ENCODE measurements at places on chromosomes 13 and 19.

GRCh38 chr13:94270556-94270955 lies 208.9 kb downstream of the DCT start:
- no peak for DNase-seq

GRCh38 chr19:34213283-34213682 lies 41.0 kb downstream of the LSM14A start:
- DNase-seq, result no peak

GRCh38 chr13:40113643-40114304 lies 458.3 kb downstream of the COG6 start:
- no peak for DNase-seq

DNA sequence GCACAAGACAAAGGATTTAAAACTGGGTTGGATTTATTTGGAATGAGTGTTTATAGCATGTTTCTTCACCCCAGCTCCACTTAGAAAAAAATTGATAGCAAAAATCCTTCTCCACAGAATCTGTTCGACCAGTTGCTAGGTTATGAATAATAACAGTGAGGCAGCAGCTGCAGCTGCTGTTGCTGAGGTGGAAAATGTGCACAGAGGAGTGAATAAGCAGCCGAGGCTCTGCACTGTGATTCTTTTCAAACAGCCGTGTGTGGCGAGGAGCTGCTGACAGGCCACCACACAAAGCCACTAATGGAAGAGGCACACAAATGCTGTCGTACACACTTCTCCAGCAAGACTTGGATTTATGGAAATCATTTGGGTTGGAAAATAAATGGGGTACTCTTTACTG lies 6.4 kb upstream of the RASL11A start:
- peak; percentile 54 for DNase-seq

DNA sequence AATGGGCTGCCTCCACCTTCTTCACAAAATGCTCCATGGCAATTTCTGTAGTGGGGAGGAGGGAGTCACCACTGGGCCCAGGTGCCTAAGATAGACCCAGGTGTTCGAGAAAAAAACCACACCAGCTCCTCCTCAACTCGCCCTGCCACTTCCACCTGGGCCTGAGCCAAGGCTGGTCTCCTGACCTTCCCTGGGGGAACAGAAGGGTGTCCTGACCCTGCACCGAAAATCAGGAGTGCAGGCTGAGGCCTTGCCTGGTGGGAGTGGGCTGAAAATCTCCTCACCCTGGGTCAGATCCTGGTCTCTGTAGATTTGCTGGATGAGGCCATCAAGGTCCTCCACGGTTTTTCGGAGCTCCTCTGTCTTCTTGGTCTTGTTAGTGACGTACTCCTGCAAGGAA lies 17.6 kb upstream of the AKAP8 start:
- no peak for DNase-seq

- DNase-seq, result peak; percentile 98
Observed at GRCh38 chr13:20714563-20715329, 11.2 kb downstream of the IL17D start.

DNA sequence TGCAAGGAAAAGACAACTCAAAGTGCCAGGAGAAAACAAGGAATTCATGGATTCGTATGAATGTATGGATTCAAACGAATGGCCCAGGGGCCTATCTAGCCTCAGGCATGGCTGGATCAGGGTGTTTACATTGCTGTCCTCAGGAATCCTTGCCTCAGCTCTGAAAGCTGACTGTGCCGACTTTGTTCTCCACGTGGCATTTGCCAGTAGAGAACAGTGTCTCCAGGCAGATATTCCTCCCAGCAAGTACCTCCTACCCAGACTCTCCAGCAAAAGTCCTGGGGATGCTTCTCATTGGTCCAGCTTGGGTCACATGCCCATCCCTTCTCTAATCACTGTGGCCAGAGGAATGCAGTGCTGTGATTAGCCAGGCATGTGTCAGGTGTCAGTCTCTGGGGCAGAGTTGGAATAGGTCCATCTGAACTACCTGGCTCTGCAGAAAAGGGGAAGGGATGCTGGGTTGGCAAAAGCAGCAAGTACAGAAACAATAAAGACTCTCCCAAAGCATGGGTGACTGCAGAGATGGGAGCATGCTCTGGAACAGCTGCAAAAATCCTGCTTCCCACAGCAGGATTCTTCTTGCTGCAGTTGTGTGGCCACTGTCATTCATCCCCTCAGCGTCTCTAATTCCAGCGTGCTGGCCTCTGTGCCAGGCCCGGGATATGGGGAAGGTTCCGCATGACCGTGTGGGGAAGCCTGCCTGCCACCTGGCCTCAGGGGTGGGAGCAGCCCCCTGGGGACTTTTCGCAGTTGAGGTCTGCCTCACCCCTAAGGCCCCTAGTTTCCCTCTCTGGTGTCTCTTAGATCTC lies 30.0 kb downstream of the CCNE1 start:
- DNase-seq, result no peak

DNA sequence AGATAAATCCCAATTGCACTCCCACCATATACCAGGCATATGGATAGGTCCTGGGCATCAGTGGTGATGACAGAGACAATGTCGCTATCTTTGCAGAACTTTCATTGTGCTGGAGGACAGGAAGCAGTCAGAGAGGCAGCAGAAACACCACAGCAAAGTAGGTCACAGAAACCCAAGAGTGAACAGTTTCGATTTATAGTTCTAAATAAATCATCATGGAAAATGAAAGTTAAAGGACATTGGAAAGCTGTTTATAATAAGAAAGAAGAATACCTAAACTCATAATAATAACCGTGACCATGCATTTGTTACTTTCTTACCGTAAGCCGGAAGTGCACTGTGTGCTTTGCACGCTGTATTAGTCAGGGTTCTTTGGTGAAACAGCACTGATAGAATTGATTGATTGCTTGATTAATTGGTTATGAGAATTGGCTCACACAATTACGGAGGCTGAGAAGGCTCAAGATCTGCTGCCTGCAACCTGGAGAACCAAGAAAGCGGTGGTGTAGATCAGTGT lies 38.9 kb downstream of the ALOX5AP start:
- no peak for DNase-seq

GRCh38 chr13:23763318-23763717 lies 125.9 kb downstream of the MIPEP start:
- no peak for DNase-seq

DNA sequence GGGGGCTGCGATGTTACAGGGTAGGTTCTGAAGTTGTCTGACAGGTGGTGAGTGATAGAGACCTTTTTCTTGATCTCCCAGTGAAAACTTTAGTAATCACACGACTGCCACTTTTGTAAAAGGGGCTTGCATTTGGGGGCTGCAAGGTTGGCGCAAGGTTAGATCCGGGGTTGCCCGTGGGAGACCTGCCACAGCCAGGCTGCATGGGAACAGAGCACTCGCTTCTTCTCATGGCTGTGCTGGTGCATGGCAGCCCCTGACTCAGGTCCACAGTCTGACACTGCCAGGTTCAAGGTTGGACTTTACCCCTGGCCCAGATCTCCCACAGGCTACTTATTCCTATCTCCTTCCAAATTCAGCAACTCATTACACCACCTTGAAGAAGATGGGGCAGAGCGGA lies 1190.4 kb downstream of the UQCRFS1 start:
- DNase-seq, result no peak

GRCh38 chr19:33712268-33712667 lies 84.4 kb upstream of the KCTD15 start:
- no peak for DNase-seq

- no peak for DNase-seq
Observed at GRCh38 chr13:45623516-45624090, 8.1 kb upstream of the ERICH6B start.

DNA sequence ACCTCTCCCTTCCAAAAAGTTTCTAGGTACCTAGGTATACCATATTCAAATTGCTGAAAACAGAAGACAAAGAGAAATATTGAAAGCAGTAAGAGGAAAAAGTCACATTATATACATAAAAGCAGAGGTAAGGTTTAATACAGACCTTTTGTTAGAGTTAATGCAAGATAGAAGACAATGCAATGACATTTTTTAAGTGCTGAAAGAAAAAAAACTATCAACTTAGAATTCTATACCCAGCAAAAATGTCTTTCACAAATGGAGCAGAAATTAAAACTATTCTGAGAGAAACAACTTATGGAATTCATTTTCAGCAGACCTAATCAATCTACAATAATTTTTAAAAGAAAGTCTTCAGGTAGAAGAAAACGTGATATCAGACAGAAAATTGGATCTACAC lies 77.2 kb downstream of the CRYL1 start:
- no peak for DNase-seq
